ENCODE measurements at places on chromosomes 7 and 10.

DNA sequence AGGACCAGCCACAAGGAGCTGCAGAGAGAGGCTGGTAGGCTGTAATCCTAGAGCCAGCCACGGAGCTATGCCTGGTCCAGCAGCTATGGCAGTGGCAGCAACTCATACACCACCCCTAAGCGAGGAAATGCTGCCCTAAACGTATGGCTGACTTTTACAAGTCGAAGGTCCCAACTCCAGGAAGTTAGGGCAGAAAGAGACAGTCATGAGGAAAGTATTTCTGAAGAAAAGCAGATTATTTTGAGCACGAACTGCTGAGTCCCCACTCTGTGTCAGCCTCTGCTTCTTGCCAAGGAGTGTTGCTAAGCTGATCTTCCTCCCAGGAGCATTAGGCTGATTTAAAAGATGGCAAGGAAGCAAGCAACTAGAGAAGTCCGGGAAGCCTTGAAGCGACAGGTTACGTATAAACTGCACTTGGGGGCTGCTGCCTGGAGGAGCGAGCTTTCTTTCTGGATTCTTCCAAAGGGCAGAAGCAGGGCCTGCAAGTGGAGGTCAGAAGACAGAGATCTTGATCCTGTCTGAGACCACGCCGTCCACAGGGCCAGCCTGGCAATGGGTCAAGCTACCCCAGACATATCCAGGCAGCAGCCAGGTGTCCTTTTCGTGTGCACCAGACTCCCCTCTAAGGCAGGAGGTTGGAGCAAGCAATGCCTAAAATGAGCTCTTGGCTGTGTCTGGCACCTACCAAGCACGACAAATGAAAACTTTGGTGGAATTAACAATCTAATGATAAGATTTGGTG is 39.4 kb downstream of the PLXNA4 start:
- no peak for DNase-seq

DNA sequence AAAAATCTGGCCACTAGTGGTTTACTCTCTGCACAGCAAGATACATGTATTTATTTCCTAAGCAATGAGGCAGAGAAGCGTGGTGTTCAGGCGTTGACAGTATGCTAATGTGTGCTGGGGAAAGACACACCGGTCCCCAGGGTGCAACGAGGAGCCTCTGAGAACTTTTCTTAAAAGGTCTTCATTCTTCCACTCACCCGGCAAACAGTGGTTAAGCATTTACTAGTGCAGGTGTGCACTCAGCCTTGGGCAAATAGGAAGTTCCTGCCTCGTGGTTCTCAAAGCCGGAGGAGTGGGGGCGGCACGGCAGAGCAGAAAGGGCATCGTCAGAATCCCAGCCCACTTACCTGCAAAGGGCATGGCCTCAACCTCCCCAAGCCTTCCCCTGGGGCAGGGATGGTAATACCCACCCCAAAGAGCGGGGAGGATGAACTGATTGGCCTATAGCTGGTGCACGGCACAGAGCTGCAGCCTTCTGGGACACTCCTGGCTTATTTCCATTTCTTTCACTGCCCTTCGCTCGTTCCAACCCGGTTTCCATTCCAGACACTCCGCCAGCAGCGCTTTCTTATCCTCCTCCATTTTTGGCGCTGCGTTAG is 184.3 kb upstream of the CTBP2 start:
- no peak for DNase-seq

DNA sequence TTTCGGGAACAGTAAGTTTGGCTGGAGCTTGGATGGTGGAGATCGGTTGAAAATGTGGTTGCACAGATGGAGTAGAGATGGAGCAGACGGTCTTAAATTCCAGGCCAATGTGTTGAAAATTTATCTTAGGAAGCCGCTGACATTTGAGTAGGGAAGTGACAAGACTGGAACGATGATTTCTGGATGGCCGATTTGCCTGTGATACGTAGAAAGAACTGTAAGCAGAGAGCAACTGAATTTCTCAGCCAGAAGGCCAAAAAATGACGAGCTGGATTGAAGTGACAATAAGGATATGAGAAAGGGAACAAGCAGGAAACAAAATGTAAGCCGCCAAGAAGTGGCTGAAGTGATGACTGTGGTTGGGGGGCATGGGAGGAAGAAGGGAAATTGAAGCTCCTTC is 687 bp upstream of the ARMC3 start:
- DNase-seq = no peak

GRCh38 chr7:28481091-28481926 is 69.0 kb downstream of the CREB5 start:
- DNase-seq = no peak

DNA sequence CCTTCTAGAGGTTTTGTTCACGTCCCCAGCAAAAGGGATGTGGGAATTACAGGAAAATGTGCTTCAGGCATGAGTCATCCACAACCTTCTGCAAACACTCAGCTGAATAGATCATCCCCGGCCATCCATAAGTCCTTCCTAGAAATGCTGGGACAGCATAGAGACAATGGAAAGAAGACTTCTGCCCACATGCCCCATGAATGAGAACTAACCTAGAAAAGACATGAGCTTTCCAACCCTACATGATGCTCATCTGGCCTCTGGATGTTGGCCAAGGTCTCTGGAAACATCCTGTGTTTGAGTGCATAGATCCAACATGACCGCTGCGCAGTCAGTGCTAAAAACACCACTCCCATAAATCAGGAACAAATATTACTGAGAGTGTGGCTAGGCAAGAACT is 277.5 kb downstream of the PLXNA4 start:
- no peak for DNase-seq

GRCh38 chr10:29517352-29517923 is 117.3 kb downstream of the SVIL start:
- DNase-seq = no peak
